ENCODE measurements at places on chromosomes 5 and 9.

GRCh38 chr5:29005386-29005785, 1967.0 kb upstream of the CDH9 start:
- no peak for DNase-seq

GRCh38 chr5:126519637-126520592, 75.1 kb downstream of the ALDH7A1 start:
- DNase-seq = peak; percentile 26

DNA sequence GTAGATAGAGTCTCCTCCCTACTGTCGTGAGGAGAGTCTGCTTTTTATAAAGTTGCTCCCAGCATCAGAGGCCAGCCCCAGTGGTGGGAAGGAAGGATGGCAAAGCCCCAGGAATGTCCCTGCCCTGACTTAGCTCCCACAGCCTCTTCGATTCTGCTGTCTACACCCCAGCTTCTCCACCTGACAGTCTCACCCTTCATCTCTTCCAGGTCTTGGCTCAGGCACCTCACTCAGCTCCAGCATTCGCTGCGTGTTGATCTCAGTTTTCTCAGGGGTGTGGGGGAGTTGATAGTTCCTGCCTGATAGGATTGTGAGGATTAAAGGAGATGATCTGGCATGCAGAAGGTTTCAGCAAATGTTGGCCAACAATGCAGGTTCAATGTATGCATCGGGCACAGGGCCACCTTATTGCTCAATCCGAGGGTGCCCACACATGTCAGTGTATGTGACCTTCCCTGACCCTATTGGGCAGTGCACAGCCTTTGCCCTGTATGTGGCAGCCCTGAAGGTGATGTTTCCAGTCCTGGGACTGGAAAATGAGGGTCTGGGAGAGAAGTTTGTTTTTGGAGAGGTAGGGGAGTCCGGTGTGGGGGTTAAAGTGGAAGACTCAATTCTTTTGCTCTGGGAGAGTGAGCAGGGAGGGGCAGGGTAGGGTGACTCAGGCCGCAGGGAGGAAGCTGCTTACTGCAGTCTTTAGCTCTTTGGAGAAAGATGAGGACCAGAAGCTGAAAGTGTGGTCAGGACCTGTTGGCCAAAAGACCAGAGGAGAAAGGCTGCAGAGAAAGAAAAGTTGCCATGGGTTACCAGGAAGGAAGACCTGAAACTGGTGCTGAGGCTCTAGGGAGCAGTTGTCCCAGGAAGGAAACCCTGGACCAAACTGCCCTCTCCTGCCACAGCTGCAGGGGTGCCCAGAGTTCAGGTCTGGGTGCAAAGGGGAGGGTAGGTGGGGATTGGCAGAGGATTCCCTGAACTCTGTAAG, 153.2 kb downstream of the MACROH2A1 start:
- DNase-seq = no peak

DNA sequence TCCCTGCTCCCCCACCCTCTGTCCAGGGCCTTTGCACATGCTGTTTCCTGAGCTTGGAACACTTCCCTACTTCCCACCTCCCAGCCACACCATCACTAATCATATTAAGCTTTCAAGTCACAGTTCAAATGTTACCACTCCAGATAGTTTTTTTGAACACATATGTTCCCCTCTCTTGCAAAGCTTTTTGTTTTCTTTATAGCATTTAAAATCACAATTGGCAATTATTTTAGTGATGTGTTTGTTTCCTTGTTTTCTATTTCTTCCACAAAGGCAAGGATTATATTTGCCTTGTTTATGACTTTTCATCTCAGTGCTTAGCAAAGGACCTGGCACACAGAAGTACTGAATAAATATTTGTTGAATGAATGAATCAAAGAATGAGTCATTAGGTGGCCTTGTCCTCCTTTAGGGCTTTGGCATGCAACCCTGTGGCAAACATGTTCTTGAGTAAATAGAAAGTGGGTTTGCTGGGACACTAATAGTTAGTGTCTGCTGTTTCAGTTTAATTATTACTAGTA, 386.8 kb downstream of the FGF10 start:
- DNase-seq = no peak

- DNase-seq = no peak
Observed at GRCh38 chr9:126612326-126612812, 1.4 kb upstream of the LMX1B start.

DNA sequence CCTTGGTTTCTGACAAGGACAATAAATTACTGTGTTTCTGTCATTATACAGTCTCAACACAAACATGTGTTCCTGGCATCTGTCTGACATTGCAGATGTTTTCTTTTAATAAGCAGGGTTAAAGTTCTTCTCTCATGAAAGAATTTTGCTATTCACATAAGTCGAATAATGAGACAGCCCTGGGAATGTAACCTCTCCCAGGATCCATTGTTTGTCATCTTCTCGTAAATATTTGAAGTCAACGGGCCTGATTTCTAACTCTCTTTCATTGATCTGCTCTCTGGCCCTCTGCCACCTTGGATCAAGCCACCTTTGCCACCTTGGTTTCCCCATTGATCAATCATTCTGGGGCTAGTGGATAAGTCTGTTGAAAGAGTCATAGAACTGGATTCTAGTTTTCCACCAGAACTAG, 12.9 kb upstream of the CAST start:
- DNase-seq = no peak

GRCh38 chr9:109437286-109437685, 60.8 kb downstream of the PTPN3 start:
- no peak for DNase-seq

DNA sequence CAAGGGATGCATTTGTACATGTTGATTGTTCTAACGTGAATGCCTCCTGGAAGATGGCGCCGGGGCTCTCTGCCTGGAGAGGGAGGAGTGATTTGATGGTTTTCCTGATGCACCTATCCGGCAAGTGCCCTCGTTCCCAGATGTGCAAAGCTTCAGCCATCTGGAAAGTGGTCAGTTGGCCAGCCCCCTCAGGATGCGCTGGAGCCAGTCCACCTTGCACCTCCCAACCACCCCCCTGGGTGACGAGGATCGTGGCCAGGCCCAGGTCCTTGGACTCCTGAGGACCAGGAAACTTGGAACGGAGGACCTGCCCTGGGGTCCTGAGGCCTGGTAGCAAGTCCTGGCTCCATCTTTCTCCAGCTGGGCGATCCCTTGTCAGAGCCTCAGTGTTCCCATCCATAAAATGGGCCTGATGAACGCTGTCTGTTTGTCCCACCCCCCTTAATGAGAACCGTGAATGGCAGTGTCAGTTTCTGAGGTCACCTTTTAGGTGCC, 23.6 kb upstream of the RNU6ATAC start:
- no peak for DNase-seq

DNA sequence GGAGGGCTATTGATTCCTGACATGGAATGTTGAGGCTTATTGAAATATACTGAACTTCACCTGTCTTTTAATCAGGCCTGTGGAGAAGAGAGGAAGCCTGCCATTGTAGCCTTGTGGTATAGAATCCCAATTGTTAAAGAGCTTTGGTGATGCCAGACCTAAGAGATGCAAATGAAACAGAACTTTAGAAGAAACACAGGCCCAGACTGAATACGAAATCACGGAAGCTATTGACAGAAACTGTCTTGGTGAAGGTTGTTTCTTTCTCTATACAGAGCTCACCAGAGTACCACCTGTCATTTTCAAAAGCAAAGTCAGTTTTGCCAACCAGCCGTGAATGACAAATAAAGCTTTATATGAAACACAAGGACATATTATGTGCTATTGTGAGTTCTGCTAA, 660.3 kb downstream of the ISL1 start:
- no peak for DNase-seq

All from brain pericyte (primary cell).